ENCODE measurements at places on chromosomes 1 and 21.

GRCh38 chr21:15732290-15732995, 2.7 kb downstream of the USP25 start:
- peak; percentile 13 for DNase-seq

GRCh38 chr1:14929547-14930246, 223.8 kb upstream of the TMEM51 start:
- DNase-seq: no peak

GRCh38 chr21:17513214-17514123, 626 bp downstream of the CXADR start:
- DNase-seq: peak; percentile 25

GRCh38 chr1:162177126-162177525, 107.6 kb downstream of the NOS1AP start:
- DNase-seq: no peak

GRCh38 chr1:8423269-8423691, 105.4 kb downstream of the SLC45A1 start:
- DNase-seq: no peak

DNA sequence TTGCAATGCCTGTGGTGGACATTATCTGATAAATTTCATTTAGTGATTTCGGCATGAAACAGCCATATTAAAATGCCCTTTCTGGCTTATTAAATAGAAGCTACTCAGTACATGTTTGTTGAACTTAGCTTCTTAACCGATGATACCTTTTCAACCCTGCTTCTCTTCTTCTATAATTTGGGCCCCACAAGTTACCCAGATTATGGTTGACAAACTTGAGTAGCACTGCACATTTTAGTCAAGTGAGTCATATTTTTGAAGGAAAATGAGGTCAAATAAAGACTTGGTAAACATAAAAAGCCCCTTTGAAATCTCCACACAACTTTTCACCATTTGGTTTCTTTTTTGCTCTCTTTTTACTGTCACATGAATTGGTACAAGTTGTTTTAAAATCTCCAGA, 33.8 kb downstream of the GIPC2 start:
- no peak for DNase-seq

- no peak for DNase-seq
Observed at GRCh38 chr1:220564216-220564615, 36.3 kb downstream of the MARK1 start.

GRCh38 chr1:31715087-31715872, 11.5 kb upstream of the COL16A1 start:
- DNase-seq: peak; percentile 63

- DNase-seq: no peak
Observed at GRCh38 chr1:7136166-7136953, 351.1 kb downstream of the CAMTA1 start.

- no peak for DNase-seq
Observed at GRCh38 chr1:244904119-244904518, 39.8 kb upstream of the HNRNPU start.

DNA sequence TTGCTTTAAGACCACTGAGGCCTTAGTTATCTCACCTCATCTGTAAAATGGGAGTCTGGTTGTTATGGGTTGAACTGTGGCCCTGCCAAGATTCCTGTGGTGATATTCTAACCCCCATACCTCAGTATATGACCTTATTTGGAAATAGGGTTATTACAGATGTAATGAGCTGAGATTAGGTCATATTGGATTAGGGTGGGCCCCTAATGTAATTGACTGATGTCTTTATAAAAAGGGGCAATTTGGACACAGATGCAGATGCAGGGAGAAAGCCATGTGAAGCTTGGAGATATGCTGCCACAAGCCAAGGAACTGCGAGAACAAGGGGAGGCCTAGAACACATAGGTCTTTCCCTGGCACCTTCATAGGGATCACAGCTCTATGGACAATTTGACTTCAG, 3.9 kb downstream of the C1orf87 start:
- no peak for DNase-seq

DNA sequence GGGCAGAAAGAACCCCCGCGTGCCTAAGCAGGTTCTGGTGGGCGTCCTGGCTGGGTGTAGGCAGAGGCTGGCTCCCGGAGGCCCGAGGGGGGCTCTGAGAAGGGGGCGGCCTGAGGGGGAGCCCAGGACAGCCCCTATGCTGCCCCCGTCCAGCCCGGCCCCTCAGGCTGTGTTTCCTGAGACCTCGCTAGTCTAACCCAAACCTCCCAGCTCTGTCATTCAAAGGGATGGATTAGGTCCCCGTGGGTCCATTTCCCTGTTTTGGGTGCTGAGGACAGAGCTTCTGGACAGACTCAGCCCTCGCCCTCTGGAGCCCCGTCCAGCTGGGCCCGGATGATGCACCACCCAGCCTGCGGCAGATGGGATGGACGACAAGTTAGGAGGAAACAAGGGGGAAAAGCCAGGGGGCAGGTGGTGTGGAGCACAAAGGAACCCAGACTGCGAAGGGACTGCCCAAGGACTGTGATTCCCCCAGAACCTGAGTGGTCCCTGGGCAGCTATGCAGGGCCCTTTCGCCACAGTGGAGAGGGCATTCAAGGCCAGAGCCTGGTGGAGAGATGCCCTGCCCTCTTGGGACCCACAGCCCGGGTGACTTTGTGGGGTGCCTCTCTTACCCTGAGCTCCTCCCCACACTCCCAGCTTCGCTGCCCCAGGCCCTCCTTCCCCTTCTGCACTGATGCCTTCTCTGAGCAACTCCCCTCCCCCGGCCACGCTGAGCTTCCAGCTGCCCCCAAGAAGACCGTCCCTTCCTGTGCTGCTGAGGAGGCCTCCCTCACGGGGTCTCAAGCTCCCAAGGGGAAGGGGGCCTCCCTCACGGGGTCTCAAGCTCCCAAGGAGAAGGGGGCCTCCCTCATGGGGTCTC, 2.8 kb downstream of the HES4 start:
- no peak for DNase-seq

- DNase-seq: no peak
Observed at GRCh38 chr1:228902781-228903433, 167.6 kb downstream of the RHOU start.

- no peak for DNase-seq
Observed at GRCh38 chr1:148308832-148309458, 156.9 kb upstream of the NBPF11 start.

GRCh38 chr1:162303004-162303344, 73.7 kb downstream of the SPATA46 start:
- DNase-seq: no peak

- DNase-seq: no peak
Observed at GRCh38 chr1:15900662-15901279, 53.3 kb downstream of the SPEN start.

- DNase-seq: no peak
Observed at GRCh38 chr1:163467289-163467688, 145.5 kb downstream of the NUF2 start.

DNA sequence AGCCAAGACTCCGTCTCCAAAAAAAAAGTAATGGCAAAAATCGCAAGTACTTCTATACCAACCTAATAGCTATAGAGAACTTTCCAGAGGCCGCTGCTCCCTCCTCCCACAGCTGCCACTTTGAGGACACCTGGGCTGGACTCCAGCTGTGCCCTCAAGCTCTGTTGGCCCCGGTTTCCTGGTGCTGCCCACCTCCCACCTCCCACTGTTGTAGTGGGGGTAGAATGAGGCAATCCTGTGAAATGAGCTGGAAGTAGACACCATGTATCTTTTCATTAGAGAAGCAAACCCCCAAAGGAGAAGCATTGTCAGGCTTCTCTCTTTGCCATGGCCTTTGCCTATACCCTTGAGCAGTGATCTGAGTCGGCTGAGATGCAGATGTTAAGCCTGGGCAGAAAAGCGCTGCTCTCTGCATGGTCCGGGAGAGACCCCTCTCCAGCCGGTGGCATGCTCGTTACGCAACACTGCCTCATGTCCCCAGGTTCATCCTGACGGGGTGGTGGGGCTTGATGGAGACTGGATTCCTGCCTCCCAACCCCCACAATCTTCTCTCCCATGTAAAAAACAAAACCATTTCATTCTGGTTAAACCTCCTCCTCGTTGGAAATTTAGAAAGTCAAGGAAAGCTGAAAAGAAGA, 39.7 kb downstream of the SIM2 start:
- no peak for DNase-seq

DNA sequence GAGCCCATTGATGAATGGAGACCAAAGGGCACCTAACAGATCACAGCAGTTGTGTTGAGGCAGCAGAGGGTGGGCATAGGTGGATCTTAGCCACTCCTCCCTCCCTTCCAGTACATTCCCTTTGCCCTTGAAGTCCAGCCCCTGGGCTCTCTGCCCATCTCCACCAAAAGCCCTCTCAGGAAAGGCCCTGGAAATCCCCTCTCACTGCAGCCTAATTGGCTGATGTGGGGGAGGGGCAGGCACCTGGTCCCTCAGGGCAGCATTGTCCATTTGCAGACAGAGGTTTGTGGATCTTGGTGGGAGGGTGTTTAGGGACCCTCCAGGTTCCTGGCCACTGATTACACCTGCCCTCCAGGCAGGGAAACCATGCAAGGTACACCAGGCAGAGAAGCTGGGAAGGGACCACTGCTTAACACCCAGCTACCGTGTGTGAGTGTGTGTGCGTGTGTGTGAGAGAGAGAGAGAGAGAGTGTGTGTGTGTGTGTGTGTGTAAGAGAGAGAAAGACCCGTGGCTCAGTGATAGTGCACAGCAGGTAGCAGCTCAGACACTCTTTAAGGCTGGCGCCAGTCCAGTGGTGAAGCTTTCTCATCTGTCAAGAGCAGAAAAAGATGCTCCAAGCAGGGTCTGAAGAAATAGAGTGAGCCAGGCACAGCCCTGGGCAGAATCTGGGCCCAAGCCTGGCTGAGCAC, 71.1 kb downstream of the MATN1 start:
- no peak for DNase-seq

- DNase-seq: no peak
Observed at GRCh38 chr1:171277534-171277933, 29.2 kb downstream of the FMO1 start.

DNA sequence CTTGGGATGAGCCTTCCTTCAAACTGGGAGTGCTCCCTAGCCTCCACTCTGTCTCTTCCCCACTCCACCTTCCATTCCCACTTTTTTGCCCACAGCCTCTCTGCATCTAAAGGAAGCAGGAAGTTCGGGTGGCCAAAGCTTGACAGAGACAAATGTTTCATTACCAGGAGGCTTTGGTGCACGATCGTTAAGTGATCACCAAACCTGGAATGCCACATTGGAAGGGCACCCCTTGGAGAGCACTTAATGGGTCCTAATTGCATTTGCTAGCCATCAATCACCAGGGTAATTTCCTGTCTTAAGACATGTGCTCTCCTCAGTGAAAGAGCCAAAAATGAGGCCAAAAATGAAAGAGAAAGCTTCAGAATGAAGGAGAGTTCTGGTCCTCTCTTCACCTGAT, 206.5 kb downstream of the TNR start:
- DNase-seq: no peak

GRCh38 chr1:10901891-10902805, 105.7 kb upstream of the CASZ1 start:
- DNase-seq: no peak

All from GM12892 (cell line).